ENCODE measurements at places on chromosomes 5 and 9.
A peak's percentile ranks its signal among the peaks of the same experiment; 100 is the strongest.

- no peak for DNase-seq
Measured at GRCh38 chr5:116575326-116576052, 866 bp upstream of the SEMA6A start.

DNA sequence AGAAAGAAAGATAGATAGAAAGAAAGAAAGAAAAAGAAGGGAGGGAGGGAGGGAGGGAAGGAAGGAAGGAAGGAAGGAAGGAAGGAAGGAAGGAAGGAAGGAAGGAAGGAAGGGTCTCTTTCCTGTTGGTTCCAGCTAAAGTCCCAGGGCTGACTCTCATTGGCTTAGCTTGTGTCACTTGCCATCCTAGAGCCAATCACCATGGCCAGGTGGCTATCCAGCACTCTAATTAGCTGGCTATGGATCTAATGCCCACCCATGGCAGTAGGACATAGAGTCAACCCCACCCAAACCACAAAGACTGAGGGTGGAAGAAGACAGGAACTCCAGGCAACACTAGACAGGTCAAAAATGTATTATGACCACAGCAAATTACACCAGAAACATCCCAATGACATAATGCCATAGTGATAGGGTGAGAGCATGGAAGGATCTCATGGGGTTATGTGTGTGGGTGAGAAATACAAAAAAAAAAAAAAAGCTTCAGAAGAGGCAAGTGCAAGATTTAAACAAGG lies 10.8 kb upstream of the CPLX2 start:
- no peak for DNase-seq

DNA sequence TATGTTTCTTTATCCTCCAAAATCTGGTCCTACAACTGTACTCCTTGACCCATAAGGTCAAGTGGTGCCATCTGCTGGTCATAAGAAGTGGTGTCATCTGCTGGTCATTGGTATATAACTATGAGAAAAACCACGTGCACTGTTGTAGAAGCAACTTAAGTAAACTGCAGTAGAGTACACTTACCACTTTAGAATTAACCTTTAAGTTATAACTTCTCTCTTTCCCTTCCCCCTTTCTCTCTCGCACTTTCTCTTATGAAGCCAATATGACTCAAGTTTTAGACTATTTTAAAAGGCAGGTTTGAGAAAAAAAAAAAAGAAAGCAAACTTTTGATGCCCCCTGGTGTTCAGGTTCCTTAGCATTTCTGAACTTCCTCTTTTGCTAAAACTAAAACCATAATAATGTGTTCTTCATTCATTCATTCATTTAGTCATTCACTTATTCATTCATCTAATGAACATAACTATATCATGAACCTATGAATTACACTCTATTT lies 12.8 kb upstream of the MTAP start:
- peak; percentile 75 for DNase-seq

DNA sequence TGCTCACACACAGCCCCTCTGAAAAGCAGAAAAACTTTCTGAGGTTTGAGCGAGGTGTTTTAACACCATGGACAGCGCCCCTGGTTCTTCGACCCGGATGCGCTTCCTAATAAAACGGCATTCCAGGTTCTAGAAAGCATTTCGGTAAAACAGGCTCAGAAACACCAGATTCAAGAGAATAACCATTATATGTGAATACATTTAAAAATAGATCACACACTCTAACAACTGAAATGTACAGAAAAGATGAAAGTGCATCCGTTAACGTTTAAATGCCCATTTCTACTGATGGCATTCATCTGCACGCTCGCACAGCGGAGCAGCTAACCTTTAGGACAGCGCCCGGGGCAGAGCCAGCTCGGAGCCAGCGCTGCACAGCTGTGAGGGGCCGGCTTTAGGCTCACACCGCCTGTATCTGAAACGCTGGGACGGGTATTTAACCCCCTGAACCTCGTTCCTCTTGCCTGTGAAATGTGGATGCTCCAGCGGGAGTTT lies 26.3 kb upstream of the TENT4A start:
- no peak for DNase-seq

DNA sequence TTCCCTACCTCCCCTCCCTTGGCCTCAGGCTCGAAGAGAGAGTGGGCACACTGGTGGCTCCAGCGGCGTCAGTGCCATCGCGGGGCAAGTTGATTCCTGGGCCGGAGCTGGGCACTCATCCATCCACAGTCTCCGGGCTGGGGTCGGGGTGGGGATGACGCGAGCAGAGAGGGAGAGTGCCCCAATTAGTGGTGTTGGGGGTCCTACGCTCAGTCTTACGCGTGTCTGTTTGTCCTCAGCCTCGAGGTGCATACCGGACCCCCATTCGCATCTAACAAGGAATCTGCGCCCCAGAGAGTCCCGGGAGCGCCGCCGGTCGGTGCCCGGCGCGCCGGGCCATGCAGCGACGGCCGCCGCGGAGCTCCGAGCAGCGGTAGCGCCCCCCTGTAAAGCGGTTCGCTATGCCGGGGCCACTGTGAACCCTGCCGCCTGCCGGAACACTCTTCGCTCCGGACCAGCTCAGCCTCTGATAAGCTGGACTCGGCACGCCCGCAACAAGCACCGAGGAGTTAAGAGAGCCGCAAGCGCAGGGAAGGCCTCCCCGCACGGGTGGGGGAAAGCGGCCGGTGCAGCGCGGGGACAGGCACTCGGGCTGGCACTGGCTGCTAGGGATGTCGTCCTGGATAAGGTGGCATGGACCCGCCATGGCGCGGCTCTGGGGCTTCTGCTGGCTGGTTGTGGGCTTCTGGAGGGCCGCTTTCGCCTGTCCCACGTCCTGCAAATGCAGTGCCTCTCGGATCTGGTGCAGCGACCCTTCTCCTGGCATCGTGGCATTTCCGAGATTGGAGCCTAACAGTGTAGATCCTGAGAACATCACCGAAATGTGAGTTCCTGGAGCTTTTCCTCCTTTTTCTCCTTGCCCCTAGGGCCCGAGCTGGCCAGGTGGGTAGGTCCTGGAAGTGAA lies 861 bp downstream of the NTRK2 start:
- no peak for DNase-seq

GRCh38 chr9:135156525-135157510 lies 69.3 kb downstream of the OLFM1 start:
- DNase-seq, result no peak

DNA sequence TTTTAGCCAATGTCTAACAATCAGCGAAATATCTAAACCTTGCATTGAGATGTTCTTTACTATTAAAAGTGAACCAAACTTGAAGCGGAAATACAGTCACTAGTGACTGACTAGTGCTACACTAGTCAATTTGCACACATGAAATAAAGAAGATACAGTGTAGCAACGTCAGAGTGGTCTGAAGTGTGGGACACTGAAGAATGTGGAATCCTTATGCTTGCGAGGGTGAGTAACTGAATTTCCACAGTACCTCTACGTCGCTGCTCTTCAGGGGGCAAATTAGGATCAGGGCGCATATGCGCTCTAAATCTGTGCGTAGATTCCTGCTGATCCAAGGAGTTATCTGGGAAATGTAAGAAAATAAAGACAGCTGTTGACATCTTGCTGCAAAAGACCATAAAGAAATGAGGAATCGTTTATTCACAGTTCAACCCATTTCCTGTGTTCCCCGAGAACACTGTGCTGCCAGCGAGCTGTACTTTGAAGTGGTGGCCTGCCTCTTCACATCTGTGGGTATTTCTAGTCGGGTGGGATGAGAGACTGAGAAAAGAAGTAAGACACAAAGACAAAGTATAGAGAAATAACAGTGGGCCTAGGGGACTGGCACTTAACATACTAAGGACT lies 39.8 kb upstream of the FLT4 start:
- no peak for DNase-seq

- no peak for DNase-seq
Measured at GRCh38 chr5:133265257-133265656, 213.4 kb downstream of the HSPA4 start.

- DNase-seq, result no peak
Measured at GRCh38 chr5:158256096-158256495, 397.2 kb upstream of the CLINT1 start.

- DNase-seq, result no peak
Measured at GRCh38 chr9:109887079-109887478, 107.1 kb downstream of the PALM2AKAP2 start.

GRCh38 chr9:11697126-11697525 lies 996.1 kb upstream of the TYRP1 start:
- DNase-seq, result no peak

- no peak for DNase-seq
Measured at GRCh38 chr5:84536797-84537196, 152.1 kb upstream of the EDIL3 start.

- no peak for DNase-seq
Measured at GRCh38 chr5:150009671-150010387, 9.3 kb downstream of the HMGXB3 start.

DNA sequence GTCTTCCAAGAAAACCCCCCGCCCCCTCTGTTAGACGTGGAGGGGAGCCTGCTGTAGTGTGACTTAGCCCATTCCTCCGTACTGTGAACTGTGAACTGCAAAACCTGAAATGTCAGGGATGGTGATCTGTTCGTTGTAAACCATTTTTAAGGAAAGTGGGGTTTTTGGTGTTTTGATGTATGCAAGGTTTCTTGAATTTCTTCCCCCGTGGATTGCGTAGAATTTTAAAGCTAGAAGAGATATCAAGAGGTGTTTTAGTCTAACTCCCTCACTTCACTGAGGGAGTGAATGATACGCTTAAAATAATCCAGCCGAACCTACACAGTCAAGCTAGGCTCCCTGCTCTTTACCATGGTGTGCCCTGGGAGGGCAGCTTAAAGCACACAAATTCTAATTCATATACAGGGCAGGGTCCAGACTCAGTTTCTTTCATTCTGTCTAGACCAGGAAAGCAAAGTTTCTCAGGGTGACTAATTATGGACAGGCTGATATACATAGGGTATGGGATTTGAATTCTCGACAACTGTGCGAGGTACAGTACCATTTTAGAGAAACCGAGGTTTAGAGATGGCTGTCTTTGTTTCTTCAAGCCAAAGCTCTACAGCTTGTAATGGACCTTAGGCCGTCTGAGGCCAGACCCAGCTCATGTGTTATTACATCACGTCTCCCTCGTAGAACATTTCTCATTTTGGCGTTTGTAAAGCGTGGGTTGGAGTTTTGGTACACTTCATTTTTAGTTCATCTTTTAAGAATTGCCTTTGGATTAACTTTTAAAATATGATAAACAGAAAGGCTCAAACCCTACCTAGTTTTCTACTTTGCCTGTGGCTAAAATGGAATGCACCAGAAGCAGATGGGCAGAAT lies 2.7 kb downstream of the PTGER4 start:
- no peak for DNase-seq

DNA sequence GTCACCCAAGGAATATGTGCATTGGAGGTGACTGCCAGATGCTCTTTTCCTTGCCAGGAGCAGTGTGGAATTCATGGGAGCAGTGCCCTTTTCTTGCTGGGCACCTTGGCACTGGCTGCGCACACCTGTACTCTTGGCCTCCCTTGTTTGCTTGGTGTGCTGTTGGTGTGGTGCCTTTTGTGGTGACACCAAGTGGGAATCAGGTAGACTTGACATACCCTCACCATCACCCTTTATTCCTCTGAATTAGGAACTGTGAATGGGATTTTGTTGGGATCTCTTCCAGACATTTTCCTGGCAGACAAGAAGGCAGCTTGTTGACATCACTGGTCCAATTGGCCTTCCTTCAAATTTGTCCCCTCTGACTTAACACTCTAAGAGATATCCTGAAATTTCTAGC lies 82.3 kb downstream of the RAI14 start:
- no peak for DNase-seq

GRCh38 chr5:59193616-59194319 lies 610.9 kb downstream of the RAB3C start:
- no peak for DNase-seq

GRCh38 chr5:75885321-75885720 lies 168.1 kb upstream of the POC5 start:
- no peak for DNase-seq

Measured in NCI-H2081 (cell line).